ENCODE measurements at places on chromosomes 12 and 14. TPM values are rescaled to one million over a fixed set of nuclear protein-coding genes. Genes with fewer than 3 reads are reported as not detected.

DNA sequence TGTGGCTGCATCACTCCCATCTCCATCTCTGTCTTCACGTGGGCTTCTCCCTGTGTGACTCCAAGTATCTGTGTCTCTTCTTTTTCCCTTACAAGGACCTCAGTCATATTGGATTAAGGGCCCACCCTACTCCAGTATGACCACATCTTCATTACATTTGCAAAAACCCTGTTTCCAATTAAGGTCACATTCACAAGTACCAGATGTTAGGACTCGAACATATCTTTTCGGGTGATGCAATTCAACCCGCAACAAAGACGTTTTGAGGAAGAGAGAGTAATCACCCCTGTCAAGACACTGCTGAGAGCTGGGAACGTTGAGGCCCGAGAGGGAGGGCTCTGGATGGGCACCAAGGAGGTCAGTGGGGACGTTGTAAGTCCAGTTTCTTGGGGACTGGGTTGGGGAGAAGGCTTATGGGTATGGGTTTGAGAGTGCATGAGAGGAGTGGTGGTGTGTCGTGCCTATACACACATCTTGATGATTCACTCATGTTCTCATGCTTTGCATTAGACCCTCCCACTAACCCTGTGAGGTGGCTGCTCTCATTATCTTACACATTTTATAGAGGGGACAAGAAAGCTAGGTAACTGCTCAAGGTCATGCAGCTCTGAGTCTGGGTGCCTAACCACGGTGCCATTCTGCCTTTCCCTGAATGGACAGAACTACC is 12.1 kb upstream of the IFI27 start:
- no peaks in the 10 kb centered on the region for H3K27me3 ChIP-seq
- no peak for DNase-seq
- no peak overlapping the region for H3K4me3 ChIP-seq
- H3K27ac ChIP-seq = no peak overlapping the region
- H3K4me1 ChIP-seq = no peaks in the 10 kb centered on the region

The ISCA2 gene
- 45.8 TPM for total RNA-seq

DNA sequence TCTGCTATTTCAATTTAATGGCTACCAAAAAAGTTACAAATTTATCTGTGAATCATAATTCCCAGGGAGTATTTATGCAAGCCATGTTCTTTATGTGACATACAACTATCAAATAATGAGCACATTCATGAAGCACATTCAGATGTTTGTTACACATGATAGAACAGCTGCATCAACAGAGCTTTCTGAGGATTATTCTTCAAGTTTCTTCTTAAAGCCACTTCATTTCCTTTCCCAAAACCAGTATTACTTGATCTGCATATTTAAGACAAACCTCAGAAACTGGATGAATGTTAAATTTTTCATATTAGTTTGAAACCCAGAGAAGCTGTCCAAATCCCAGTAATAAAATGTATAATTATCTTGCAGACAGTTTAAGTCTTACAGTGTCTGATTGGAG is 73.6 kb upstream of the SOX5 start:
- no peak for DNase-seq
- H3K27me3 ChIP-seq = no peaks in the 10 kb centered on the region
- no peak overlapping the region for H3K4me3 ChIP-seq

The ZDHHC17 gene
- 17.0 TPM for total RNA-seq

- no peaks in the 10 kb centered on the region for H3K27me3 ChIP-seq
- H3K4me3 ChIP-seq = peak overlapping the region; percentile 83
- DNase-seq = no peak
These were observed 200.7 kb upstream of the FOXN3 start for GRCh38 chr14:89617481-89618329.

The BTBD6 gene
- 45.3 TPM for total RNA-seq

GRCh38 chr14:55399852-55400251 is 11.8 kb downstream of the ATG14 start:
- H3K4me3 ChIP-seq = no peak overlapping the region
- H3K4me1 ChIP-seq = peaks cover 46% of the 10 kb centered on the region
- peaks cover 20% of the 10 kb centered on the region for H3K36me3 ChIP-seq
- H3K27ac ChIP-seq = peak overlapping the region; percentile 54
- no peak for DNase-seq
- no peaks in the 10 kb centered on the region for H3K27me3 ChIP-seq

The TSPAN8 gene
- total RNA-seq = 0.41 TPM

- peaks cover 56% of the 10 kb centered on the region for H3K36me3 ChIP-seq
- DNase-seq = no peak
- no peaks in the 10 kb centered on the region for H3K27me3 ChIP-seq
- no peak overlapping the region for H3K27ac ChIP-seq
These were observed 31.0 kb downstream of the PEBP1 start for GRCh38 chr12:118166946-118167345.

The VRTN gene
- total RNA-seq = not detected

DNA sequence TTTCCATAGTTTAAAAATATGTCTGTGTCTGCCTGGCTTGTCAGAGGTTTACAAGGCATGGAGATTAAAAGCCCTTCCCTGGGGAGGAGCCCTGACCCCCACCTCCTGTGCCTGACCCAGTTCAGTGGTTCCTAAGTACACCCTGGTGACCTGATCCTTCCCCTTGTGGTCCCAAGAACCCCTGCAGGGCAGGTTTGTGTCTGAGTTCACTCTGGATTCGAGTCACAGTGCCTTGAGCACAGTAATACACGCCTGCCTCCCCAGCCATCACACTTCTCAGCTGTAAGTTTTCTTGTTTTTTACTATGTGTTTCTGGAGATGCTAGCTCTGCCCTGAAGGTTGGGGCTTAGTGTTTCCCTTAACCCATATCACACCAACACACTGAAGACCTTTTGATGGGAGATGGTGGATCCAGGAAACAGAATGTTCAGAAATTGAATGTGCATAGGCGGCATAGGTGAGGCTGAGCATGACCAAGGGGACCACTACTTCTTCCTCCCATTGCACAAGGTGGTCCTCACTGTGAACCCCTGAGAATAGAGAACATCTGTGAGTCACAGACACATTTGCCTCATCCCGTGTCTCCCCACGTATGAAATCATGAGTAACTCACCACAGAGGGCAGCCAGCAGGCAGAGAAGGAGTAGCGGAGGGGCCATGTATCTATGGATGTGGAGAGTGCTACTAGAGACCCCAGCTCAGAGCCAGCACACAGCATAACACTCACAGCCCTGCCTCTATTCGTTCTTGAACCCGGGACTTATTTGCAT is 962.9 kb downstream of the TMEM121 start:
- H3K4me3 ChIP-seq = no peak overlapping the region
- no peak overlapping the region for H3K27ac ChIP-seq
- no peaks in the 10 kb centered on the region for H3K4me1 ChIP-seq
- H3K27me3 ChIP-seq = peaks cover 35% of the 10 kb centered on the region

DNA sequence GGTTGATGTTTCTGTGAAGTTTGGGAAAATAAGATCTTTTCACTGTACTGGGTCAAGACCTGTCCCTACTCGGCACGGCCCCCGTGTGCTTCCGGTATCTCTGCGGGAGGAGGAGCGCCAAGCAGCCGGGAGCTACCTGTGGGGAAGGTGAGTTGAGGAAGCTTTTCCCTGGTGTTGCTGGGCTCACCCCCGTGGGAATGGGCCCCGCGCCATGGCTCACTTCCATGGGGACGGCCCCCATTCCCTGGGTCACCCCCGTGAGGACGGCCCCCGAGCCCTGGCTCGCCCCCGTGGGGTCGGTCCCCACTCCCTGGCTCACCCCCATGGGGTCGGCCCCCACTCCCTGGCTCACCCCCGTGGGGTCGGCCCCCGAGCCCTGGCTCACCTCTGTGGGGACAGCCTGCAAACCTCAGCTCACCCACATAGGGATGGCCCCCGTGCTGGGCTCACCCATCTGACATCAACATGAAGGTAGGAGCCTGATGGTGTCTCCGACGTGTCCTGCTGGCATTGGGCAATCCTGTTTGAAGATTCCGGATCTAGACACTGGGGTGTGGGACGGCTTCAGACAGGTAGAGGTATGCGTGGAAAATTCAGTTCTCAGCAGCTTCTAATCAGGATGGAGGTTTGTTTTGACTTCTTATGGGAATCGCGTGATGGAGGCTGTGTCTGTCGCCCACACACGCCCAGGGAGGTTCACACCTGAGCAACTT is 9.1 kb downstream of the LRCOL1 start:
- peak overlapping the region; percentile 59 for H3K4me3 ChIP-seq
- H3K27ac ChIP-seq = no peak overlapping the region
- DNase-seq = no peak
- H3K36me3 ChIP-seq = no peaks in the 10 kb centered on the region

GRCh38 chr14:76591266-76591665 is 170.0 kb upstream of the VASH1 start:
- H3K36me3 ChIP-seq = no peaks in the 10 kb centered on the region
- H3K27me3 ChIP-seq = no peaks in the 10 kb centered on the region
- no peak overlapping the region for H3K27ac ChIP-seq
- no peak overlapping the region for H3K4me3 ChIP-seq
- DNase-seq = no peak

- H3K36me3 ChIP-seq = no peaks in the 10 kb centered on the region
- no peaks in the 10 kb centered on the region for H3K27me3 ChIP-seq
- DNase-seq = no peak
- no peak overlapping the region for H3K4me3 ChIP-seq
- H3K4me1 ChIP-seq = no peaks in the 10 kb centered on the region
These were observed 16.2 kb upstream of the CRADD start for GRCh38 chr12:93661021-93661420.

The KLRC2 gene
- not detected for total RNA-seq

DNA sequence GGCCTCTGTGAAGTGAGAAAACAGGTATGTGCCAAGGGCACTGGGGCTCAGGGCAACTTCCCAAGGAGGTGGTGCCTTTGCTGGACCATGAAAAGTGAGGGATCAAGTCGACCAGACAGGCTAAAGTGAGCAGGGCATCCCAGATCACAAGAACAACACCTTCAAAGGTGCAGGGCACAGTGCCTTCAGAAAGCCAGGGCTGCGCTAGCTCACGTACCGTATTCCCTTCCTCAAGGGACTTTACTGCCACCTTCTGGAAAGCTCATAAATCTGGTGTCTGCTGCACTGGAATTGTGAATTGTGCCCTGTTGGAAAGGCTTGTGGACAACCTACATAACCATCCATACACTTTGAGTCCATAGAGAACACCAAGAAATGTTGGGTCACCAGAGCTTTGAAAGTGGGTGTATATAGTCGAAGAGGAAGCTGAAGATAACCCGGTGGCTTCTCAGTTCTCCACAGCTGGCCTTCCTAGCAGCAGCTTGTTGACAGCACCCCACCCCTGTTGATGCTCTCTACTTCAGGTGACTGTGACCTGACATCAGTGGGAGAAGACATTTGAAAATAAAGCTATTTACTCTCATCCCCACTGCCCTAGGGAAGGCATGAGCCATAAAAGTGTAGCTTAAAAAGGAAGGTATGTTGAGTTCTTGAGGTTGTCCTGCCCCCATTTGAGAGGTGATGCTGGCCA is 24.5 kb downstream of the FIGNL2 start:
- no peaks in the 10 kb centered on the region for H3K36me3 ChIP-seq
- peaks cover 21% of the 10 kb centered on the region for H3K4me1 ChIP-seq
- H3K27me3 ChIP-seq = peaks cover 30% of the 10 kb centered on the region
- no peak overlapping the region for H3K4me3 ChIP-seq

GRCh38 chr14:100770605-100771120 is 44.0 kb downstream of the DLK1 start:
- H3K36me3 ChIP-seq = no peaks in the 10 kb centered on the region
- no peaks in the 10 kb centered on the region for H3K4me1 ChIP-seq
- H3K27ac ChIP-seq = no peak overlapping the region
- DNase-seq = no peak
- H3K27me3 ChIP-seq = peaks cover 79% of the 10 kb centered on the region
- H3K4me3 ChIP-seq = no peak overlapping the region

The MANSC4 gene
- not detected for total RNA-seq

The GLT1D1 gene
- 11.8 TPM for total RNA-seq

The STXBP6 gene
- total RNA-seq = 21.7 TPM

DNA sequence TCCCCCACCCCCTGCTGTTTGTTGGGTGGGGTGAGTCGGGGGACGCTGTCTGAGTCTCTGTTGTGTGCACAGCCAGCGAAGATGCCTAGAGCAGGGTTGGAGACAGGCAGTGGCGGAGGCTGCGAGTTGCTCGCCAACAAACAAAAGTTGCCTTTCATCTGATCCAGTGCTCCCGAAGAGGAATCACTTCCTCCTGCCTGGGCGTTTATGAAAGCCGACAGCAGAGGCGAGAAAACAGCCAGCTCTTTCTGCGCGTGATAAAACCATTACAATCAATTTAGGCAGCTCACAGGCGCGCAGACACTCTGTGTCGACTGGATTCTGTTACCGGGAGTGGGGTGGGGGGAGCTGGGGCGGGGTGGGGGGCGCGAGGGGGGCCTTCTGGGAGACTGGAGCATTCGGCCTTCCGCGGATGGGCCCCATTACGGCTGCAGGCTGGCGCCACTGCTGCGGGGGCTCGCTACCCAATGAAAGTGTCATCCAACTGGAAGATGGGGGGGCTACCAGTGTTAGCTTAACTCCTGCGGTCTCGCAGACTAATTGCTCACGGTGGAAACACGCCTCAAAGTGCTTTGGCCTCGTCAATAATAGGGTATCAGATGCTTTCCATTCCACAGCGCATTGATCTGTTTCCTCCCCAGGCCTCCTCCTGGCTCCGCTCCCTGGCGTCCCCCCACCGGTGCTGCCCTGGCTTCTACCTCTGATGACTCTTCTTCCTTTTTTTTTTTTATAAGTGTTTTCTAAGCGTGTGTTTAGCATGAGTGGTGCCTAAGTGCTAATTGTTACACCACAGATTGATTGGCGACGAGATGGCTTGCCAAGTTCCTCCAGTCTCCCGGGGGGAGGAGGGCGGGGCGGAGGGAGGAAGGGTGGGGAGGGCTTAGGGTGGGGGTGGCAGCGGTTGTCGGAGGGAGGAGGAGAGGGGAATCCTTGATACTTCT is 678.4 kb downstream of the MED13L start:
- peaks cover 21% of the 10 kb centered on the region for H3K4me1 ChIP-seq
- H3K27me3 ChIP-seq = peaks cover 92% of the 10 kb centered on the region
- H3K27ac ChIP-seq = peak overlapping the region; percentile 69
- no peaks in the 10 kb centered on the region for H3K36me3 ChIP-seq
- DNase-seq = peak; percentile 35

- peak overlapping the region; percentile 94 for H3K4me3 ChIP-seq
- no peaks in the 10 kb centered on the region for H3K27me3 ChIP-seq
- H3K4me1 ChIP-seq = peaks cover 44% of the 10 kb centered on the region
- H3K36me3 ChIP-seq = peaks cover 32% of the 10 kb centered on the region
- peak overlapping the region; percentile 95 for H3K27ac ChIP-seq
- no peak for DNase-seq
These were observed 657 bp downstream of the METAP2 start for GRCh38 chr12:95474660-95474958.

The DEGS2 gene
- not detected for total RNA-seq

DNA sequence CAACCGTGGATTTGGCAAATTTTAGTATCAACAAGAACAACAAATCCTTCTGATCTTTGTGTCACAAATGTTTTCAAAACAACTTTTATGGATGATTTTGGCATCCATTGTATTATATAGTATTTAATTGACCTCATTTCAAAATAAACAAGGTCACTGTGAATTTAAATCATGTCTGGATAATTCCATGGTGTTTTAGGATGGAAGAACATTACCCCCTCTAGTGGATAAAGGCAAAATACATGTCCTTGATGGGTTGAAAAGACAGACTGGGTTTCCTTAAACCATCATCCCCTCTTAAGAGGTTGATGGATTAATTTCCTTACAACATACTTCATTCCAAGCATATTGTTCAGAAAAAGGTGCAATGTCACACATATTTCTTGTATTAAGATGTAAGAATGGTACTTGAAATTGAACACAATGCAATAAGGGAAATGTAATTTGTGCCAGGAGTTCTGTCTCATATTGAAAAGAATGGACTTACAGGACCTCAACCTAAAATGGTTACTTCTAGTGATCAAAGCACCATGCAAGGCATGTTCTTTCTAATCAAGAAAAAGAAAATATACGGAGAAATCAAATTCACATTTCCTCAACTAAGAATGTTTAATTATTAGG is 352.0 kb downstream of the BCAT1 start:
- no peaks in the 10 kb centered on the region for H3K4me1 ChIP-seq
- H3K4me3 ChIP-seq = no peak overlapping the region
- H3K27me3 ChIP-seq = no peaks in the 10 kb centered on the region
- no peak overlapping the region for H3K27ac ChIP-seq
- H3K36me3 ChIP-seq = no peaks in the 10 kb centered on the region
- DNase-seq = no peak

Measured in left ventricle myocardium inferior (tissue), 1 donor.